ENCODE measurements at places on chromosomes 16 and 17.

DNA sequence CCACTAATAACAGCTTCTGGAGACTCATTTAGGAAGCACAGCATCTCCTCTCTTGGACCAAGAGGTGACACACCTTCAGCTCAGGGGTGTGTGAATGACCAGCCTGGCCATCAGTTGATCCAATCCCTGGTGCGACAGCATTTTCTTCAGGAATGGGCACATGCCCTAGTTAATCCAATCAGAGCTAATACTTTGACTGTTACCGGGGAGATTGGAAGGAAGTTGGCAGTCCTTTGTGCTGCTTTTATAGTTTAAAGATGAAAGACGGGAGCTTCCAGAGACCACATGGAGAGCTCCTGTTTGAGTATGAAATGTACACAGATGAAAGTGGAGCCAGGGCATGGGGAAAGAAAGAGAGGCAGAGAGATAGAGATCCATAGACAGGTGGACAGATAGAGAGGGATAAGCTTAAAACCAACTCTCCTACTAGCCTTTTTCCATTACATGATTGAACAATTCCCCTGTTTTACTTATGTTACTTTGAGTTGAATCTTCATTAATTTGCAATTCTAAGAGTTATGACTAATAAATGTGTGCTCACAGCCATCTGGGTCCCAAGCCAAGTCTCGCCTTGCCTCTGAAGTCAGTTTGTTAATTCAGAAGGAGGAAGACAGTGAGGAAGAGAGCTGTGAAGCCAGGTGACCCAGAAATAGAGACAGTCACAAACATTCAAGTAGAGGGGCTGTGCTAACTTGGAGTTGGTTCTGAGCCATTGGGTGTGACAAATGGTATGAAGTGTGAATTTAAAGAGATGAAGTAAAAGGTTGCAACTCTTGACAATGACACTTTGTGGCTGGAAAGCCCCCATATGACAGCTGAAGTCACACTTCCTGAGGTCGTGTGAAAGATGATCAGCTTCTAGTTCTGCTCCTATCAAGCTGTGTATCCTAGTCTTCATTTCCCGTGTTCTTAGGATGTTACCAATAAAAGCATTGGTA is 120.0 kb upstream of the GOT2 start:
- no peak for DNase-seq

GRCh38 chr17:28861393-28862203 is 6.8 kb downstream of the ERAL1 start:
- DNase-seq: no peak

- no peak for DNase-seq
Observed at GRCh38 chr16:759110-759910, 1.2 kb upstream of the MSLN start.

GRCh38 chr16:79372503-79373184 is 227.9 kb downstream of the MAF start:
- DNase-seq: no peak

DNA sequence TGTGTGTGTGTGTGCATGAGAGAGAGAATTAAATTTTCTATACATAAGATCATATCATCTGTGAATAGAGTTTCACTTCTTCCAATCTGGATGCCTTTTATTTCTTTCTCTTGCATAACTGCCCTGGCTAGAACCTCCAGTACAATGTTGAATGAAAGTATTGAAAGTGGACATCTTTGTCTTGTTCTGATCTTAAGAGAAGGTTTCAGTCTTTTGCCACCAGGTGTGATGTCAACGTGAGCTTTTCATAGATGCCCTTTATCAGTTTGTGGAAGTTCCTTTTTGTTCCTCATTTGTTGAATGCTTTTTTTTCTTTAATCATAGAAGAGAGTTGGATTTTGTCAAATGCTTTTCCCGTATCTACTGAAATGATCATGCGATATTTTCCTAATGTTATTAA is 63.3 kb downstream of the RNF213 start:
- no peak for DNase-seq

DNA sequence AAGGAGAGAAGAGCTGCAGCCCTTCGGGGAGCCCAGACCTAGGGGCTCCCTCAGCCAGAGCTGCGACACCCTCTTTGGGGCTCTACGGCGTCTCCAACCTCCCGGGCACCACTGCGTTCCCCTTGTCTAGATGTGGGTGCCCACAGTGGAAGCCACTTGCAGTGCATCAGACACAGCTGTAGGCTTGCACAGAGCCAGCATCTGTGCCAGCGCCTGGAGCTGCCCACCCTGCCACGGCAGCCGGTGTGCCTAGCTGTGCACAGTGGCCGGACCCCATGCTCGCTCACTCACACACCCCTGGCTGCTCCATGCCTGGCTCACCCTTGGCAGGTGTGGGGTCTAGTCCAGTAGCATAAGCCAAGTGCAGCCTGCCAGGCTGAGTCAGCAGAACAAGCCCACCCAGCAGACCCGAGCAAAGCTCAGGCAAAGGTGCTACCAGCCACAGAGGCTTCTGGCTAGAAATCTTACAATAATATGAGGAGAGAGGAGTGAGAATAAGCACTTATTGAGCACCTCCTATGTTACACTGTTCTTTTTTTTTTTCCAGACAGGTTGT is 12.9 kb upstream of the KDM8 start:
- DNase-seq: no peak

DNA sequence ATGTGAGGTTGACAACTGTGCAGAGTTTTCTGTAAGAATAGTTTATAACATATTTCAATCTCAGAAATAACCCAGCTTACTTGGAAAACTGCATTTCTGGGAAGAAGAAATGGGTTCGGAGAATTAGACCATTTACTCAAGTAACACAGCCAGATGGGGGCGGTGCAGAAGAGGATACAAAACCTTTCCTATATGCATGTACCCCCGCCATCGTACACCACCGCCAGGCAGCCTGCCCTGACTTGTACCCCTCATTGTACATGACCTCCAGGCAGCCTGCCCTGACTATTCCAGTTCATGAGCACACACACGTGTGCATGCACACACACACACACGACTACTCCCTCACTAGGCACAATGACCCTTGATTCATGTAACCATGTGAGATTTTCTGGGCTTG is 154.0 kb downstream of the C16orf78 start:
- no peak for DNase-seq

DNA sequence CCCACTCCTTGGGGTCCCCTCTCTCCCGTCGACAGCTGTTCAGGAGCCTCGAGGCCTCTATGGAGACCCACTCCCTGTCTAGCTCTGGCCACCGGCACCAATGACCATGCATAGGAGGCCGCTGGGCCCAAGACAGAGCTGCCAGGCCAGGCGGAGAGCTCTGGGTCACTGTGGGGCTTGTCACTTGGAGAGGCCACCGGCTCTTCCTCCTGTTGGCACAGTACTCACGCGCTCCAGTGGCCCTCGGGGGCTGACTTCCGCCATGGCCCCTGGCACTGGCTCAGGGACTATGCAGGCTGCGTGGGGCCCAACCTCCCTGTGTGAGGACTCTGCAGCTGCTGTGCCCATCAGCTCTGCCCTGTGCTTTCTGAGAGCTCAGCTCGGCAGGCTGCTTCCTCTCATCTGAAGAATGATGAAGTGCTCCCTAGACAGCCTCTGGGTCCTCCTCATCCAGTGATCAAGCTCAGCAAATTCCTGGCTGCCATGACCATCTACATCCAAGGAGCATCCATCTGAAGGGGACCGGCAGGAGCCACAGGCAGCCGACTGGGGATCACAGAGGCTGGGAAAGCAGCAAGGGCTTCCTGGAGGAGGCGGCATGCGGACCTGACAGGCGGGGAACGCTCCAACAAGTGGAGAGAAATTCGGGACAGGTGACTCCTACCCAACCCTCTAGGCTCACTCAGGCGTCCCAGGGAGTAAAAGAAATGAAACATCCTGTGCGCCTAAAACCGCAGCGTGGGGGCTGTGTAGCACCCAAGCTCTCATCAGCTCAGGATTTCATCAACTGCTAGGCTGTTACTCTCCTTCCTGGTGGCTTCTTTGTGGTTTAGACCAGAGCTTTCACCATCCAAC is 16.8 kb downstream of the GALNS start:
- DNase-seq: no peak

DNA sequence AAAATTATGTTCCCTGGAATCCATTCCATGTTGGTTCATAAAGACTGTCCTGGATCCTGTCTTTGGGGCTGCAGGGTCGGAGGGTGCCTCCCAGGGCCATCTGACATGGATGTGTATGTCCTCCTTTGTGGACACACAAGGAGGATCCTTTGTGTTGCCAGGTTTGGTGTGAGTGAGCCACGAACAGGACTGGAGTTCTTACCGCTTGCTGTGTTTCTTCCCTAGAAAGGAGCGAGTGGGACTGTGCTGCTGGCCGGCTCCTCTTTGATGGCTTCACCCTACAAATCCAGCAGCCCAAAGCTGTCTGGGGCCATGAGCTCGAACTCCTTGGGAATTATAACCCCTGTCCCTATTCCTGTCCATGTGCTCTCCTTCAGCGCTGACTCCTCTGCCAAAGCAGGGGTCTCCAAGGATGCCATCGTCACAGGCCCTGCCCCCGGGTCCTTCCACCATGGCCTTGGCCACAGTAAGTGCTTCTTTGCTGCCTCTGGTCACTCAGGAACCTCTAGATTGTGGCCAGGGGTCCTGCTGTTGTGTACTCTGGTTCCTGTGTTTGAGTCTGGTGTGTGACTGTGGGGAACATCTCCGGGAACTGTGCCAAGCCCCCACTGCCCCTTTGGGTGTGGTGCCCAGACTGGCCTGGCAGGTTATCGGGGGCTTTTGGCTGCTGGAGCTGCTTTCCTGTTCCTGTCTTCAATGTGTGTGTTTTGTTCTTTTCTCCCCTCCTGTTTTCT is 29.5 kb downstream of the UBN1 start:
- no peak for DNase-seq

DNA sequence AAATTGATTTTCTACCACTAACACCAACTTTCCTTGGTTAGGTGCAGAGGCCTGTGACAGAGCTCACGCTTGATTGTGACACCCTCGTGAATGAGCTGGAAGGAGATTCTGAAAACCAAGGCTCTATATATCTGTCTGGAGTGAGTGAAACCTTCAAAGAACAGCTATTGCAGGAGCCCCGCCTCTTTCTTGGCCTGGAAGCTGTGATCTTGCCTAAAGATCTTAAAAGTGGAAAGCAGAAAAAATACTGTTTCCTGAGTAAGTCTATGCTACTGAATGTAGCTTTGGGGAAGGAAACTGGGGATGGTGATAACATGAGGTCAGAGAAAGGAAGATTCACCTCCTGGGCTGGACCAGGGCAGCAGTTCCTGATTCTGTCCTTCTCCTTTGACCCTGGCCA is 38.3 kb downstream of the REXO5 start:
- DNase-seq: no peak

- DNase-seq: no peak
Observed at GRCh38 chr17:63075969-63076368, 109.9 kb downstream of the TANC2 start.

- no peak for DNase-seq
Observed at GRCh38 chr17:64423881-64424280, 25.0 kb upstream of the MILR1 start.

DNA sequence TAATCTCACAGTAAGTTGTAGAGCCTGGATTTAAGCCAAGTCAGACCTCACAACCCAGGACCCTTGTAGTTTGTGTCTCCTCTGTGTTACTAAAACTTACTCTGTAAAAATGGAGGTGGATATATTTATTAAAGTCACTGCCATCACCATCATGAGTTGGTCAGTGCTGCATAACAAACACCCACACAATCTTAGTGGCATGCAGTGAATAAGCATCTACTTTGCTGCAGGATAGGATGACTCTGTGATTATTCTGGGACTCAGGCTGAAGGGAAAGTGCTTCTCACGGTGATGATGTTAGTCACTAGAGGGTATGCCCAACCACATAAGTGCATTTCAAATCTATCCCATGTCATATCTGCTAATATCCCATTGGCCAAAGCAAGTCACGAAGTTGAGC is 398.7 kb downstream of the XYLT1 start:
- no peak for DNase-seq

DNA sequence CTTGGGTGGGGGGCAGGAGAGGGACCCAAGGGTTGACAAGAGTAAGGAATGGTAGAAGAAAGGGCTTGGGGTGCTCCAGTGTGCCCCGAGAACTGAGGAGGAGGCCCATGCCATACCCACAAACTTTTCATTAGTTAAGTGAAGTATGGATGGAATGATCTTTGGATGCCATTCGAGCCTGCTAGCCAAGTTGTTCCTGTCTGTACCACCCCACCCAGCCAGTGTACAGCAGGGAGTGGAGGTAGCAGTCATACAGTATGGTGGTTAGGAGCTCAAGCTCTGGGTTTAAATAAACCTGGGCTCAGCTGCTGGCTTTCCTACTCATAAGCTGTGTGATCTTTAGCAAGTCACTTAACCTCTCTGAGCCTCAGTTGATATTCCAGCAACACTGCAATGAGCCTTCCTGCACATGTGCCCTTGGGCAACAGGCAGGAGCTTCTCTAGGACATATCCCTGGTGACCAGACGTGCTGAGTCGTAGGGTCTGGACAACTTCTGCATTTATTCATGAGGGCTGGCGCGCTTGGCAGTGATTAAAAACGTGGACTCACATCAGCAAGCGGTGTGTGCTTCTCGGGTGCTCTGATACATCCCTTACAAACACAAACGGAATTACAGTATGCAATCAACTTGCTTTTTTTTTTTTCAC is 22.9 kb downstream of the ITPRIPL2 start:
- no peak for DNase-seq

DNA sequence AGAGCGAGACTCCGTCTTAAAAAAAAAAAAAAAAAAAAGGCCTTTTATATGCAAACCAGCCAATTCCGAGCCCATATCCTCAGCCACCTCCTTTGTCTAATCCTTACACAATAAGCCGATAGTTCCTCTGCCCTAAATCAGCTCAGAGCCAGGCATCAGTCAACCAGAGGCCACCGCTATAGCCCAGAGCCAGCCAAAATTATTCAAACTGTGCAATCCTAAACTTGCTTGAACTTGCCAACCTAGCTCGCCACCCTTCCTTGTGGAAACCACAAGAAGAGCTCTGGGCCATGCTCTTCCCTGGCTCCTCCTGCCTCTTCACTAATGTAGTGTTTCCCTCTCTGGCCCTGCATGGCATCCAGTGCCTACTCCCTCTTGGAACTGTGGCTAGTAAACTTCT is 17.7 kb downstream of the ITGAL start:
- DNase-seq: no peak

- DNase-seq: no peak
Observed at GRCh38 chr16:85179344-85180046, 67.2 kb upstream of the CIBAR2 start.

GRCh38 chr16:53895433-53895832 is 191.5 kb downstream of the FTO start:
- no peak for DNase-seq

DNA sequence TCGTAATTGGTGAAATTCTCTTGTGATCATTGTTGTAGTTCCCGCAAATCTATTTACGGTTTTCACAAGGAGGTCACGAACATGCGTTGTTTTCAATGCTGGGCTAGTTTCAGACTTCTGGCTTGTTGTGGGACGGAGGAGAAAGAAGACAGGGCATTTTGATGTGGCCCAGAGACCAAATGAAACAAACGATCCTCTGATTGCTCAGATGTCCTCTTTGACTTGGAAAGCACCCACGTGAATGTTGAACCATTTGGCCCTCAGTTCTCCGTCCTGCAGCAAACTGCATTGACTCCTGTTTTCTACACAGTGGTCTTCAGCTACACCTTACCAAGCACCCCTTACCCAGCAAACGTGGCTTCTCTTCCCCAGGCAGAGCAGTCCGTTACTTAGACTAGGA is 391.0 kb downstream of the WWOX start:
- no peak for DNase-seq

- DNase-seq: no peak
Observed at GRCh38 chr16:88523309-88524161, 46.7 kb upstream of the ZC3H18 start.

Data from NCI-H1105 (cell line).